ENCODE measurements at places on chromosomes 2 and 18.

DNA sequence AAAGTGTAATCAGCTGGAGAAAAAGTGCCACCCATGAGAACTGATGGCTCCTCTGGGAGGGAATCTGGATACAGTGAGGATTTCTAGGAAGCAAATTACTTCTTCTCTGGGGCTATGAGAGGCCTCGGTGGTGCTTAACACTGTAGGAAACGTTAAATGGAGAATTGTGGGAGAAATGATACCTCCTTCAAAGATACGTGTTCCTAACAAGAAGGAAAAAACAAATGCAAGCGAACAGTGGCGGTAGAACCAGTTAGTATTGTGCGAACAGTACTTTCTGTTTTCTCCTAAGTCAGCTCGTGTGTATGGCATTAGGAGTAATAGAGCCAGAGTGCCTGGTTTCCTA is 587 bp upstream of the MTIF2 start:
- H3K4me3 ChIP-seq: peak overlapping the region; percentile 89
- H3K27ac ChIP-seq: peak overlapping the region; percentile 99
- DNase-seq: no peak

GRCh38 chr2:239407112-239407511 is 6.3 kb upstream of the HDAC4 start:
- no peak overlapping the region for H3K4me3 ChIP-seq
- H3K36me3 ChIP-seq: no peaks in the 10 kb centered on the region
- no peak for DNase-seq
- H3K27me3 ChIP-seq: no peaks in the 10 kb centered on the region

DNA sequence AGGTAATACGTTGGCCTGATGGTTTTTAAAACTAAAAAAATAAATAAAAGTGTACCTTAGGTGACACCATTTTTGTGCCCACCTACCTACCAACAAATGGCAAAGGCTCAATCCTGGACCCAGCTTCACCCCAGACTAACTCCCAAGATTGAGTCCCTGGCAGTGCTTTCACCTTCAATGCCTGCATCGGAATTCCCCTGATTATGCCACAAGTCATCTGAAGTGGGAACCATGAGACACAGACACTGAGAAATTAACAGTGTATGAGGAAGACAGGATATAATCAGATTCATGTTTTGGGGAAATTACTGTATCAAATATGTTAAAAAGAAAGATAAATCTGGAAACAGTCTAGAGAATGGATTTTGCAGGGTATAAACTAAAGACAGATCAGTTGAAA is 41.6 kb downstream of the ZBTB14 start:
- H3K36me3 ChIP-seq: no peaks in the 10 kb centered on the region
- no peaks in the 10 kb centered on the region for H3K4me1 ChIP-seq
- H3K4me3 ChIP-seq: no peak overlapping the region
- no peaks in the 10 kb centered on the region for H3K27me3 ChIP-seq

DNA sequence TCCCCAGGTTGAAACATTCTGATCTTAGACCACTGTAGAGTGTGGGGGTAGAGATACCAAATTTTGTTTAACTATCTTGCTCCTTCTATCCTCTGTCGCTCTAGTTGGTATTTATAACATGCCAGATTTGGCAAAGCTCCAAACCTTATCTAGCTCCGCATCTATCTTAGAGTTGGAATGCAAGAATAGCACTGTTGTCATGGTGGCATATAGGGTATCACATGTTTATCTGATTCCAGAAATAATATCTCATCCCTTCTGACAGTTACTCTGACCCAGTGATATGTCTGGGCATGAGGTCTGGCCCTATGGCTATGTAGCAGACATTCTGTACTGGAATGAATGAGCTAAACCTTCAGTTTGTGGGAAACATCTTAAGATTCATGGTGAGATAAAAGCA is 51.7 kb downstream of the CABYR start:
- no peak overlapping the region for H3K27ac ChIP-seq
- H3K36me3 ChIP-seq: no peaks in the 10 kb centered on the region
- no peaks in the 10 kb centered on the region for H3K4me1 ChIP-seq
- no peak for DNase-seq
- no peaks in the 10 kb centered on the region for H3K27me3 ChIP-seq
- H3K4me3 ChIP-seq: no peak overlapping the region

GRCh38 chr2:100674666-100675065 is 111.9 kb downstream of the PDCL3 start:
- no peaks in the 10 kb centered on the region for H3K27me3 ChIP-seq
- DNase-seq: no peak
- H3K27ac ChIP-seq: no peak overlapping the region
- no peak overlapping the region for H3K4me3 ChIP-seq

DNA sequence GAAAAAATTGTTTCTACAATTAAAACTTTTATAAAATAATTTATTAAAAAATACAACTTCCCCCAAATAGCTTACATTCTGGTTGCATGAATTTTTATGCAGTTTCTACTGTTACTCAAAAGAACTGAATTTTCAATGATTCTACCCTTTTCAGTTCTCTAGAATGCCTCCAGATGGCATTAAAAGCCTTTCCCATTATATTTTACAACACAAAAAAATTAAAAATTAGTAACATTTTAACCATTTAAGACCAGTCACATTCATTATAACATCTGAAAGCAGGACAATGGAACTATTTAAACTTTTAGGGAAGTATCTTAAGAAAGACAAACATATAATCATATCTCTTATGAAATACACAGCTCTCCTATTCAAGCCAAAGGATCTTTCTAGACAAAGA is 236.0 kb upstream of the REV1 start:
- H3K4me3 ChIP-seq: no peak overlapping the region
- no peak overlapping the region for H3K27ac ChIP-seq
- H3K36me3 ChIP-seq: no peaks in the 10 kb centered on the region

GRCh38 chr2:30701782-30702181 is 105.5 kb downstream of the CAPN13 start:
- DNase-seq: no peak
- H3K4me1 ChIP-seq: no peaks in the 10 kb centered on the region
- no peak overlapping the region for H3K4me3 ChIP-seq

DNA sequence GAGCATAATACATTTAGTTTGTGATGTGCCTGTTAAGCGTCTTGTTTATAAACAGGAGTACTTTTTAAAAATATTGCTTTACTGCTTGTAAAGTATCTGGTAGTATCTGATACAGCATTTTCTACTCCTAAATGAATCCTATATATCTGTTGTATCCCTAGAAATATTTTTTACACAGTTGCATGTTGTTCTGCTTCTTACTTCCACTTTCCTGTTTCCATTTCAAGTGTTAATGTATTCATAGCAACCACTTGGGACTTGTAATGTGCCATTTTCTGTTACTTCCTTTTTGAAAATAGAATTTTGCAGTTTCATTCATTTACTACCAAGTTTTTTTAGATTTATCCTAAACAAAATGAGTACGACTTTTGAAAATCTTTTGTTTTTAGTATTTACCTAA is 24.9 kb downstream of the CCNT2 start:
- no peak for DNase-seq
- H3K36me3 ChIP-seq: peaks cover 43% of the 10 kb centered on the region
- H3K27ac ChIP-seq: no peak overlapping the region
- no peaks in the 10 kb centered on the region for H3K4me1 ChIP-seq
- H3K27me3 ChIP-seq: no peaks in the 10 kb centered on the region

DNA sequence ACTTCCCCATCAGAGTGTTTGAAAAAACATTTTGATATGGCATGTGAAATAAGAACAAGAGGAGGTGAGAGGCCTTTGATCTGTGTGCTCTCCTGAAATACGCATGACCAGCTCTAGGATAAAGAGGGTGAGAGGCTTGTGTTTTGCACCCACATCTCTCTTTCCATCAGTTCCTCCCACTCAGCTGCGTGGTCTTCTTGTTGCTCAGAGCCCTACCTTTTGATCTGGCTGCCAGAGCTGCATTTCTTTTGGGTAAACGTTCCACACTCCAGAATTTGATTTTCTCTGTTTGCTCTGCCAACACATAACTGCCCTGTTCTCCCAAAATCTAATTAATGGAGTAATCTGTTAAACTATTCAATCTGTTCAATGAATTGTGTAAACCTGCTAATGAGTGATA is 72.0 kb upstream of the FN1 start:
- no peak for DNase-seq
- peaks cover 2% of the 10 kb centered on the region for H3K27me3 ChIP-seq
- H3K4me3 ChIP-seq: no peak overlapping the region
- H3K27ac ChIP-seq: no peak overlapping the region
- no peaks in the 10 kb centered on the region for H3K36me3 ChIP-seq

DNA sequence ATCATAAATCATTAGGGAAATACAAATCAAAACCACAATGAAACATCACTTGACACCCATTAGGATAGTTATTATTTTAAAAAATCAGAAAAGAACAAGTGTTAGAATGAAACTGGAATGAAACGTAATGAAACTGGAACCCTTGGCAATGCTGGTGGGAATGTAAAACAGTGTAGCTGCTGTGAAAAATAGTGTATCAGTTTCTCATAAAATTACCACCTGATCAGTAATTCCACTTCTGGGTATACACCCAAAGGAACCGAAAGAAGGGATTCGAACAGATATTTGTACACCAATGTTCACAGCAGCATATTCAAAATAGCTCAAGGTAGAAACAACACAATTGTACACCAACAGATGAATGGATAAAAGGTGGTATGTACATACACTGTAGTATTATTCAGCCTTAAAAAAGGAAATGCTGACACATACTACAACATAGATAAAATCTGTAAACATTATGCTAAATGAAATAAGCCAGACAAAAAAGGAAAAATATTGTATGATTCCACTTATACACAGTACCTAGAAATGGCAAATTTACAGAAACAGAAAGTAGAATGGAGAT is 27.0 kb downstream of the ROCK1 start:
- no peak for DNase-seq
- H3K27me3 ChIP-seq: no peaks in the 10 kb centered on the region
- no peaks in the 10 kb centered on the region for H3K36me3 ChIP-seq
- no peaks in the 10 kb centered on the region for H3K4me1 ChIP-seq
- H3K27ac ChIP-seq: no peak overlapping the region

DNA sequence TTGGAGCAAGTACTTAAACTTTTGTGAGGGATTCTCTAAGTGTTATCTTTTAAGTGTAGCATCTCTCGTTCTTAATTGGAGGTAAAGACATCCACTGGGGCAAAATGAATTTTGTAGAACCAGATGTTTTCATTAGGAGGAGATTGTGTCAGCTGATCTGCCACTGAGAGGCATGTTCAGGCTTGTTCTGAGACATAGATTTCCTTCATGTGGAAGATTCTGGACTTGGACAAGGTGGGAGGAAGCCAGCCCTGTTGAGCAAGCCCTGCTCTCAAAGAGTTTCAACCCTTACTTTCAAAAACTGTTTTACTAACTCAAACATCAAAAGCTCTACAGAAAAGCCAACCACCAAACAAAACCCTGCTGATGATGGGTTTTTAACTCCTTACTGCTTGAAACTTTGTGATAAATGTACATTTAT is 6.5 kb downstream of the MAP4K4 start:
- no peaks in the 10 kb centered on the region for H3K36me3 ChIP-seq
- H3K27ac ChIP-seq: no peak overlapping the region
- H3K4me3 ChIP-seq: no peak overlapping the region
- peaks cover 5% of the 10 kb centered on the region for H3K4me1 ChIP-seq
- DNase-seq: no peak
- no peaks in the 10 kb centered on the region for H3K27me3 ChIP-seq

DNA sequence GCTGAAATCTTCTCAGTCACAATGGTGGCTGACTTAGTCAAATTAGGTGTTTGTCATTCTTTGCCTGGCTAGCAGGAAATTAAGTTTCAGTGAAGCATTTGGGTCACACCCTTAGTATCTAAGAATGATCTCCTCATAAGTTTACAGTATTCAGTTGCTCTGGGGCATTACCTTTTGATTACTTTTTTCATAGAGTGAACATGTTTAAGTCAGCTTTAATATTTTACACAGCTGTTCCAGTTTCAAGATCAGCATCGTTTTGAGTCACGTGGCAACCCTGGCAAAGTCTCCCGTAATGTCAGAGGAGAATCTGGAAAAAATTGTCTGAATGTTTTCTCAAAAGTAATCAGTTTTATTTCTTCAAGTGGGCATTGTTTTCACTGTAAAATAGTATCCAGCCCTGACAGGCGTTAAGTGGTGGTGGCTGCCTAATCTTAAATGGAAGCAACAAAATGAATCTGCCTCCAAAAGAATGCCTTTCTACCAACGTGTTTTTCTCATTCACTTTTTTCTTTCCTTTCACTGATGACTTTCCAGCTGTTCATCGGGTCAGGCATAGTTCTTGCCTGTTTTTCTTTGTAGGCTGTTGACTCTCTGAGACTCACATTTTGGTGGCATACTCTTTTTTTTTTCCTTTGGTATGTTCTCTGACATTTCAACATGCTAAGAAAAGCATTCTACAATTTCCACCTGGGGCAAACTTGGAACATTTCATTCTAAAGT is 319.6 kb upstream of the TCF4 start:
- no peak overlapping the region for H3K27ac ChIP-seq
- no peak for DNase-seq
- no peaks in the 10 kb centered on the region for H3K4me1 ChIP-seq

DNA sequence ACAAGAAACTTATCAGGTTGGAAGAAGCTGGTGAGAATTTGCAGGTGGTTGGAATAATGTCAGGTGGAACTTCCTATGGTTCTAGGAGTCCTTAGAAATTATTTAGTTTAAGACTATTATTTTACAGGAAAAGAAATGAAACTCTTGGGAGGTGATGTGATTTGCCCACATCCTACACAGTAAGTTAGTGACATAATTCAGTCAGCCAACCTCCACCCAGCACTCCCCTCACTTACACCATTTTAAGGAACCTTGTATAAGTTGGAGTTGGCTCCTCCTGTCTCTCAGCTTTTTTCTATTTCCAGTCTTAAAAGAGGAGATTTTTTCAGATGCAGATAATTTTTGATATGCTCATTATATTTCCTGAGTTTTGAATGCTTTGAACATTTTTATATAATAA is 86.4 kb downstream of the SKA1 start:
- H3K4me3 ChIP-seq: no peak overlapping the region
- no peak overlapping the region for H3K27ac ChIP-seq
- no peaks in the 10 kb centered on the region for H3K27me3 ChIP-seq
- no peaks in the 10 kb centered on the region for H3K4me1 ChIP-seq

Measured in Panc1 (cell line).